Stimulated activated CD4-positive, alpha-beta T cell treated with anti-CD3 and anti-CD28 coated beads, Interleukin-12 subunit alpha, Interleukin-12 subunit beta, amount 100 ng/mL, for 48 hours (primary cell): ENCODE measurements at places on chromosomes 4 and X.
A peak's percentile ranks its signal among the peaks of the same experiment; 100 is the strongest.

DNA sequence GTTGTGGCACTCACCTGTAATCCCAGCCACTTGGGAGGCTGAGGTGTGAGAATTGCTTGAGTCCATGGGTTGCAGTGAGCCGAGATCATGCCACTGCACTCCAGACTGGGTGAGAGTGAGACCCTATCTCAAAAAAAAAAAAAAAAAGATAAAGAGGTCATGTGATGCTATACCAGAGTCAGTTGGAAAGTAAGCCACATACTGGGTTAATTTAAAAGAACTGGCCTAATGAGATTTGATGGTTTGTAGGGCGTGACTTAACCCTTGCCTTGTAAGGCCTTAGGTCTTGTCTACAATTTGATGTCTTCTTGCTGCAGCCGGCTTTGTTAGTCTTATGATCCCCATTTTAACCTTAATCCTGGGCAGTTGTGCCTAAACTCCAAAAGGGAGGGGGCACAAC is 5.2 kb downstream of the MGST2 start:
- no peak for DNase-seq

GRCh38 chr4:23260511-23260910 is 567.8 kb downstream of the GBA3 start:
- DNase-seq, result no peak

DNA sequence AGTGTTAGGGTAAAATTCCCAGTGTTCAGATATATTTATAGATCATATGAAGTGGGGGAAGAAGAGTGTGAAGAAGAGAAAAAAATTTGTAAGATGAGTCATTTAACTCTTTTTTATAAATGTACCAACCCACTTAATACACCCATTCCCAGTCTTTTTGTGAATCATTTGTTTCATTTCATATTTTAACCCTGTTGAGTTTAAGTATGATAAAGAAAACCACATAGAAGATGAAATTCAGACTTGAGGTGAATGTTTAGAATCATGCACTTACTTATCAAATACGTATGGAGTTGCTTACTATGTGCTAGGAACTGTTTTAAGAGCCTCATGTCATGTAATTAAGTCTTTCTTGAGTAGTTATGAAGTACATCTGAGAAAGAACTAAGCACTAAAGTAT is 56.6 kb upstream of the DAPP1 start:
- no peak for DNase-seq

DNA sequence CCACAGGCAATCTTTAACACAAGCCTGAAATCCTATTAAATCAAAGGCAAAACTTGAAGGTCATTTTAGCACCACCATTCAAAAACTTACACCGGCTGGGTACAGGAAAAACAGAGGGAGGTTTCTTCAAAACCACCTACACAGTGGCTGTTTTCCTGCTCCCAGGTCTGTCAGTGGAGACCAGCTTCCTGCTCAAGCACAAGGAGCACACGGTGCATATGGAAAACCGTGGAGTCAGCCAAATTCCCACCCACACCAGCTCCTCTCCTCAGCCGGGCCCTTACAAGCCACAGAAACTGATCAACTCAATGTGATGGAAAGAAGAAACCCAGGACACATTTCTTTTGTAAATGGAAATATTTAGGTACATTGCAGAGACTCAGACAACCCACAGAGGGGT is 14.3 kb upstream of the FAM241A start:
- DNase-seq, result no peak

DNA sequence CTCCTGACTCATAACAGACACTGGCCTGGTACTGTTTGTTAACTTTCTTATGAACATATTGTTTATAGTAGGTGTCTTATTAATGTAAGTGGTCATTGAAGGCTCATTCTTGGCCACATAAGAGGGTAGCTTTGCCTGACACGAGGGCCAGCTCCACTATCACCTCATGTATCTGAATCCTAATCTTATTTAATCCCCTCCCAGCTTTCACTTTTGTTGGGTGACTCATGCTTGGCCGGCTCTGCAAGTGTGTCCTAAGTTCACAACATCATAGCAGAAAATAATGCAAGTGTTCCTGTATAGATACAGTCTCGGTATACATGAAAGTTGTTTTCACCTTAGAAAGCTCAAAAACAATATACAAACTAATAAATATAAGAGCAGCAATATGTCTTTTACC is 283.8 kb downstream of the IQCM start:
- DNase-seq, result no peak

GRCh38 chr4:177579649-177580048 is 137.4 kb upstream of the AGA start:
- DNase-seq, result no peak

DNA sequence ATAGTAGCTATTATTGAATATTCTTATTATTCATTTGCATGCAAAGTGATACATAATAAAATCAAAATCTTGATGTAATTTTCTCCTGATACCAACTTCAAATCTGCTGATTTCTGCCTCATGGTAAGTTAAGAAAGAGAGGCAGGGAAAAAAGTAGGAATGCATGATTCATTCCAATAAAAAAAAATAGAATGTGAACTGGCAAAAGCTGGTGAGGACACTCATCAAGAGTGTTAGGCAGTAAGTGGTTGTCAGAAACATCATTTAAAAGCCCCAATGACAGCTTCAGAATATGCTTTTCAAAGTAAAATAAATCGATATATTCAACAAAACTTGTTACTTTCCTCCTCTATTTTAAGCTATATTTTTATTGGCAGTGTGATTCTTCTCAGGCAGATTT is 979.1 kb downstream of the TECRL start:
- no peak for DNase-seq

GRCh38 chr4:26450418-26450817 is 39.9 kb downstream of the CCKAR start:
- DNase-seq, result no peak

GRCh38 chrX:100449696-100450608 is 39.9 kb upstream of the PCDH19 start:
- DNase-seq, result no peak

GRCh38 chr4:104868533-104868932 is 278.1 kb upstream of the TET2 start:
- DNase-seq, result no peak

DNA sequence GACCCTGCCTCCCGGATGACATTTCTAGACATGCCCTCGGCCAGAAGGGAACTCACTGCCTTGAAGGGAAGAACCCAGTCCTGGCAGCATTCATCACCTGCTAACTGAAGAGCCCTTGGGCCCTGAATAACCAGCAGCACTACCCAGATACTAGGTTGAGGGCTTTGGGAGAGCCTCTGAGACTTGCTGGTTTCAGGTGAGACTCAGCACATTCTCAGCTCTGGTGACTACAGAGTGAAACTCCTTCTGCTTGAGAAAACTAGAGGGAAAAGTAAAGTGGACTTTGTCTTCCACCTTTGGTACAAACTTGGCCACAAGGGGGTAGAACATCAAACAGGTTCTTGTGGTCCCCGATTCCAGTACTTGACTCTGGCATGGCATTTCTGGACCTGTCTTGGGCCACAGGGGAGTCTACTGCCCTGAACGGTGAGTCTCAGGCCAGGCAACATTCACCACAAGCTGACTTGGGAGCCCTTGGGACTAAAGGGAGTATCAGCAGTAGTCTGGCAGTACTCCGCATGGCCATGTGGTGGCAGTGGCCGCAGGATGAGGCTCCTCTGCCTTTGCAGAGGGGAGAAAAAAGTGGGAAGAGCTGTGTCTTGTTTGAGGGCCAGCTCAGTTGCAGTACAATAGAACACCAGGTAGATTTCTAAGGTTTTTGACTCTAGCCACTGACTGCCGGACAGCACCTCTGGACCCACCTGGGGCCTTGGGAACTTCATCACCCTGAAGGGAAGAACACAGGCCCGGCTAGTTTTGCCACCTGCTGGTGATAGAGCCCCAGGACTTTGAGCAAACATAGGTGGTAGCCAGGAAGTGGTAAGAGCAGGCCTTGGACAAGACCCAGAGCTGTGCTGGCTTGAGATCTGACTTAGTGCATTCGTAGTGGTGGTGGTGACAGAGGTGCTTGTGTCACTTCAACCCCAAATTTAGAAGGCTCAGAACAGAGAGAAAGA is 414.8 kb downstream of the OPHN1 start:
- peak; percentile 0 for DNase-seq

DNA sequence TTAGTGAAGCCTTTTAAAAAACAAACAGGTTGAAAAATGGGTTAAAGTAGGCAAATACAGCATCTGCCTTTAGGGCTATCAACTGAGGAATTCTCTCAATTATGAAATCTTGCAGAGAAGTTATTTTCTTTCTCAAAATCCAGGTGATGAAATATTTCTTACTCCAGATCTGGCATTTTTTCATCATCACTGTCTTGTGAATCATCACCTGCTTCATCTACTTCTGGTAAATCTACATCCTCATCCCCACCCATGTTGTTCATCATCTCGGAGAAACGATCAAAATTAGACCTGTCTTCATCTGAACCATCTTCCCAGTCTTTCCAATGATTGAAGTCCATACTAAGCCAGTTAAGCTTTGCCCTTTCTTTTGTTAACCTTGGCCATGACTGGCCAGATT is 33.3 kb upstream of the HPF1 start:
- DNase-seq, result no peak

DNA sequence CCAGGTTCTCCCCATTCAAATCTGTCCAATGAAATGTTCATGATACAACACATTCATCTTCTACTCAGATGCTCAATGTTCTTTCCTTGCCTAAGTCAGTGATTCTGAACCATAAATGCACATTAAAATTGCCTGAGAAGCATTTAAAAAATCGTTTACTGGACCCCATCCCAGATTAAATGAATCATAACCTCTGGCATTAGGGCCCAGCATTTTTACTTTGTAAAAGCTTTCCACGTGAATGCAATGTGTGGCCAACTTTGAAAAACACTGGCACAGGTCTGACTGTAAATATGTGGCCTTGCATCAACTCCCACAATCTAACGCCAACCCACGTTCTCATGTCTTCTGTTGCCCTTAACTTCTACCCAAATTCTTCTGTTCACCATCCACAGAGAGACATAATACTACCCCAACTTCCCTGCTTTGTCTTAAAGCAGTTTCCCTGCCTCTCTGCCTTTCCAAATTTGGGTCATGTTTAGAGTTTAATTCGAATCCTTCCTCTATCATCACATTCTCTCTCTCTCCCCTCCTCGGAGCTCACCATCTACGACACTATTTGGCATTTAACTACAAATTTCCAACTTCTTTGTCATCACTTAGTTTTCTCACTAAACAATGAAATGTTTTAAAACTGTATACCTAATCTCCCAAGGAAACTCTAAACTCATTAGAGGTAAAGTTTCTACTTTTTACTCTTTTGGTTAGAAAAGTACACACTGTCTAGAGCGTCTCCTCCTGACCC is 78.7 kb downstream of the PRKG2 start:
- no peak for DNase-seq

GRCh38 chr4:155679343-155679742 is 12.7 kb downstream of the GUCY1A1 start:
- no peak for DNase-seq
